Activated T-helper 17 cell treated with anti-CD3 and anti-CD28 coated beads, Interleukin-2, amount 50 U/mL, for 72 hours (primary cell): ENCODE measurements at places on chromosomes 13 and 19.

DNA sequence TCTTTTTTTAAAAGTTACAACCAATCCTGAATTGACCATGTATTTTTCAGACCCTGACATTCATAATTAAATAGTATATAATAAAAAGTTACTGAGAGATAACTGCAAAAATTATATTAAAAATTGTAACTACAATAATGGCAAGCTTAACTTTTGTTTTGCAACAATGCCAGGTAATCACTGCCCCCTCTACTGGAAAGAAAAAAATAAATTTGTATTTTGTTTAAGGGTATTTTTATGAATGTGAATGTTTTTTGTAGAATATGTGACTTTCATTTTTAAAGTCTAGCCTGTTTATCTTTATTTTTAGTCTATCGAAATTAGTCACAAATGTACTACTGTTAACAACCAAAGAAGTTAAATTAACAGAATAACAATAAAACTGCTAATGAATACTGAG lies 21.7 kb downstream of the MRPS31 start:
- no peak overlapping the region for H3K27ac ChIP-seq
- ATAC-seq, result no peak
- H3K27me3 ChIP-seq, result no peaks in the 10 kb centered on the region
- no peaks in the 10 kb centered on the region for H3K4me1 ChIP-seq

GRCh38 chr13:39311619-39312018 lies 273.4 kb downstream of the NHLRC3 start:
- no peaks in the 10 kb centered on the region for H3K36me3 ChIP-seq
- peaks cover 11% of the 10 kb centered on the region for H3K27me3 ChIP-seq
- H3K4me3 ChIP-seq, result no peak overlapping the region
- ATAC-seq, result no peak
- H3K27ac ChIP-seq, result no peak overlapping the region

GRCh38 chr13:41587490-41587889 lies 130.1 kb downstream of the RGCC start:
- H3K36me3 ChIP-seq, result peaks cover 29% of the 10 kb centered on the region
- peaks cover 5% of the 10 kb centered on the region for H3K4me1 ChIP-seq
- no peaks in the 10 kb centered on the region for H3K27me3 ChIP-seq
- no peak overlapping the region for H3K4me3 ChIP-seq
- H3K27ac ChIP-seq, result peak overlapping the region; percentile 38

GRCh38 chr13:36102721-36103120 lies 28.5 kb downstream of the DCLK1 start:
- H3K36me3 ChIP-seq, result no peaks in the 10 kb centered on the region
- H3K4me1 ChIP-seq, result no peaks in the 10 kb centered on the region
- no peak for ATAC-seq
- no peak overlapping the region for H3K27ac ChIP-seq
- no peak overlapping the region for H3K4me3 ChIP-seq
- H3K27me3 ChIP-seq, result no peaks in the 10 kb centered on the region

DNA sequence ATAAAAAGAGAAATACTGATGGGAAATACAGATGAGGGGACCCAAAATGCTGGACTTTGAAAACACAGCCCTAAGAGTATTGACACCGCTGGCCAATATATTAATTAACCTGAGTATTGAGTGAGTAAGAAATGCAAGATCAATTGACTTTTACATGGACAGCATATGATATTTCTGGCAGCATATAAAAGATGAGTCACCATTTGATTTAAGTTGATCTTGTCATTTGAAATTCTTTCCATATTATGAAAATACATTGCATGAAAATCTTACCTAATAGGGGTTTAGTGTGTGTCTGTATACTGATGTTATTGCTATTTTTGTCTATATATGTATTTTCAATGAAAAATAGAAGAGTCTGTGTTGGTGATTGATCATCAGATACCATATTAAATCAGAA lies 619.6 kb downstream of the KCTD12 start:
- peaks cover 3% of the 10 kb centered on the region for H3K27me3 ChIP-seq
- no peaks in the 10 kb centered on the region for H3K36me3 ChIP-seq
- no peak overlapping the region for H3K27ac ChIP-seq

GRCh38 chr13:26965952-26966700 lies 205.5 kb downstream of the USP12 start:
- H3K27ac ChIP-seq, result no peak overlapping the region
- no peak for ATAC-seq
- H3K27me3 ChIP-seq, result peaks cover under 1% of the 10 kb centered on the region
- no peak overlapping the region for H3K4me3 ChIP-seq
- no peaks in the 10 kb centered on the region for H3K36me3 ChIP-seq

DNA sequence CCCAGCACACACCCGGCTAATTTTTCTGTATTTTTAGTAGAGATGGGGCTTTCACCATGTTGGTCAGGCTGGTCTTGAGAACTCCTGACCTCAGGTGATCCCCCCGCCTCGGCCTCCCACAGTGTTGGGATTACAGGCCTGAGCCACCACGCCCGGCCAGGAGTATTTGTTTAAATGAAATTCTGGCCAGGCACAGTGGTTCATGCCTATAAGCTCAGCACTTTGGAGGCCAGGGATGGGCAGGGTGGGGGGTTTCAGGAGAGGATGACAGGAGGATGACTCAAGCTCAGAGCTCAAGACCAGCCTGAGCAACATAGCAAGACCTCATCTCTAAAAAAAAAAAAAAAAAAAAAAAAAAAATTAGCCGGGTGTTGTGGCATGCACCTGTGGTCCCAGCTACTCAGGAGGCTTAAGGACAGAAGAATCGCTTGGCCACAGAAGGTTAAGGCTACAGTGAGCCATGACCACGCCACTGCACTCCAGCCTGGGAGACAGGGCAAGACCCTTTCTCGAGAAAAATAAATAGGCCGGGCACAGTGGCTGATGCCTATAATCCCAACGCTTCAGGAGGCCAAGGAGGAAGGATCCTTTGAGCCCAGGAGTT lies 8.2 kb upstream of the DHDH start:
- peak; percentile 56 for ATAC-seq
- no peak overlapping the region for H3K4me3 ChIP-seq
- no peak overlapping the region for H3K27ac ChIP-seq
- H3K27me3 ChIP-seq, result no peaks in the 10 kb centered on the region
- no peaks in the 10 kb centered on the region for H3K4me1 ChIP-seq
- peaks cover 24% of the 10 kb centered on the region for H3K36me3 ChIP-seq

GRCh38 chr19:38059897-38060296 lies 152.9 kb downstream of the SIPA1L3 start:
- no peaks in the 10 kb centered on the region for H3K36me3 ChIP-seq
- H3K27ac ChIP-seq, result peak overlapping the region; percentile 59
- H3K4me3 ChIP-seq, result peak overlapping the region; percentile 47
- peak; percentile 94 for ATAC-seq
- no peaks in the 10 kb centered on the region for H3K4me1 ChIP-seq
